Stimulated activated CD4-positive, alpha-beta T cell treated with anti-CD3 and anti-CD28 coated beads, Interleukin-1b, Interleukin-23, amount 100 ng/mL, for 1 hour (primary cell): ENCODE measurements at places on chromosomes 3 and 15.

DNA sequence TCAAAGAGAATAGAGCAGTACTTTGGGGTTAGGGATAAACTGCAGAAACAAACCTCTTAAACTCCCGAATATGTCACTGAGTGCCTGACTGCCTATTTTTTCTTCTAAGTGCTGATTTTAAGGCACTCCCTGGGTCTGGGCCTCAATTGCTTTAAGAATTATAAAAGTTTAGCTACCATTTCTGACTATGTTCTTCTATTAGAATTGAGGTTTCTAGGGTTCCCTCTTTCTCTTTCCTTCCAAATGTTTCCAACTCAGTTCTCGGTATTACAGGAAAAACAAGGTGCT lies 28.9 kb downstream of the PLS1 start:
- DNase-seq: no peak

- DNase-seq: no peak
Observed at GRCh38 chr3:48599077-48599501, 4.0 kb upstream of the COL7A1 start.

DNA sequence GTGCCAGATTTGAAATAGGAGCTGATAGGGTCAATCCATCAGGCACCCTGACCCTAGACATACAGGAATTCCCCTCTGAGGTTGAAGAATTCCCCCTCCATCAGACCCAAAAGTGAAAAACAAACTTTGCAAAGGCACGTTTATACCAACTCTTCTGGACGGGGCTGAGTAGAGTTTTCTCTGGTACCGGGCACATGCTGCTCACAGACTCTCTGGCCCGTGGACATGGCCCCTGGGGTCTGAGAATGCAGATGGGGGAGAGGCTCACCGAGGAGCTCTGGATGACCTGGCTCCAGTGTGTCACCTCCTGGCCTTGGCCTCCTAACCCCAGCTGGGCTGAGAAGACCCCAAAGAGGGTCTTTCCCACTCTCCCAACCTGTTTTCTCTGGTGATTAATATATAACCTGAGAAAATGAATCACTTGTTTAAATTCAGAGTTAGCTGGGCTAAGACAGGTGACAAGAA lies 11.2 kb upstream of the LIPC start:
- no peak for DNase-seq

DNA sequence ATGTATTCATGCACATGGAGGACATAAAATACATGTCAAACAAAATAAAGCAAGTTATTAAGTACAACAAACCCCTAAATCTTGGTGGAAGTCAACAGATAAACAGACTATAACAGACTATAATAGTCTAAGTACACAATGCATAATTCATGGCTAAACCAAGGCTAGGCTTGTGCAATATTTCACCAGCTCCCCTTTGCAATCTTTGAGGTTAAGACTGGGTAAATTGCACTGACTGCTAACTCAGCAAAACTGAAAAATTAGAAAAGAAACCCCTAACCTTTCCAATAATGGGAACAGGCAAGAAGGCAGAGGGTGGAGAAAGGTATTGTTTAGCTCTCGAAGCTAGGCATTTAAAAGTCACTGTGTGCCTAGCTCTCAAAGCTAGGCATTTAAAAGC lies 304.9 kb upstream of the WNT5A start:
- DNase-seq: no peak

- DNase-seq: no peak
Observed at GRCh38 chr3:178680489-178680888, 144.3 kb downstream of the KCNMB2 start.

GRCh38 chr3:38267662-38268061 lies 2.0 kb downstream of the SLC22A13 start:
- DNase-seq: no peak

- DNase-seq: no peak
Observed at GRCh38 chr3:30621576-30621975, 15.2 kb downstream of the TGFBR2 start.

DNA sequence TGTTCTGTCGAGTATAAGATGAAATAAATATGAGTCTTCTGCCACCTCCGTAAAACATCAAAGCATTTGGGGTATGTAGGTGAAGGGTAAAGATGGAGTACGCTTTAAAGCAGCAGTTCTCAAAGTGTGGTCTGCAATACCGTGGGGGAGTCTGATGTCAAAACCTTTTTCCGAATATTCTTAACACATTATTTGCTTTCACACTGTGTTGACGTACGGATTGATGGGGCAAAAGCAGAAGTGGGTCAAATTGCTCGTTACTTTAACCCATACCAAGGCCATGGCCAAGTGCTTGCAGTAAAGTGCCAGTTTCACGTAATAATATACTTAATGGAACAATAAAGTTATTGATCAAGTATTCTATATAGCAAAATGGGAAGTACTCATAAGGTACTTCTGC lies 36.3 kb downstream of the PAK2 start:
- no peak for DNase-seq

DNA sequence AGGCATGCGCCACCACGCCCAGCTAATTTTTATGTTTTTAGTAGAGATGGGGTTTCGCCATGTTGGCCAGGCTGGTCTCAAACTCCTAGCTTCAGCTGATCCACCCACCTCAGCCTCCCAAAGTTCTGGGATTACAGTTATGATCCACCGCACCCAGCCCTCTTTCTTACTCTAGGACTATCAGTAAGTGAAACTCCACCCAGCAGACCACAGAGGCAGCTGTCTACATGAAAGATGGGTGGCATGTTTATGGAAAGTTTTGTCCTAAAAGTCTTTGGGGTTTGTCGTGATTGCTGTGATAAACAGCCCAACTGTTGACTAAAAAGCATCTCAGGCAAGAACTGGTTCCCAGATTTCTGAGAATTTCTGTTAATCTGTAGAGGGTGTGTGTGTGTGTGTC lies 10.9 kb downstream of the ARL6IP5 start:
- no peak for DNase-seq

GRCh38 chr15:38238311-38238710 lies 14.3 kb upstream of the SPRED1 start:
- DNase-seq: no peak

GRCh38 chr3:139281096-139281495 lies 62.7 kb upstream of the MRPS22 start:
- DNase-seq: no peak

GRCh38 chr15:84598993-84599392 lies 1.8 kb upstream of the ZSCAN2 start:
- DNase-seq: no peak

GRCh38 chr3:101720851-101721840 lies 3.3 kb upstream of the CEP97 start:
- no peak for DNase-seq

- DNase-seq: no peak
Observed at GRCh38 chr3:181932039-181932438, 220.3 kb downstream of the SOX2 start.

DNA sequence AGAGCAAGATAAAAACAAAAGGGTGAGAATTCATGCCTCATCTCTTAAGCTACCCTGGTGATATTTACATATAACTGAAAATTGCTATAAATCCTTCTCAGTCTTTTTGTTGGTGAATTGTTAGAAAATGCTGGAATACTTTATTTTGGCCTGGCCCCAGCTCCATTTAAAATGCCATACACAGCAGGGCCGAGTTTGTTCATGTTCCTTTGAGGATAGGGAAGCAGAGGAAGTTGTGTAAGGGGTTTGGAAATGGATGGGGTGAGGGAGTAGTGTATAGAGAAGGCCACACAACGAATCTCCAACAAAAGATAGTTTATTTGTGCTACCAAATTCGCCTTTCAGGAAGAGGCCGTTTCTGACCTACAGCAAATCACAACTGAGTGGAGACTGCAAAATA lies 78.6 kb upstream of the ADAMTS9 start:
- no peak for DNase-seq

- DNase-seq: no peak
Observed at GRCh38 chr15:42802168-42802567, 65.2 kb upstream of the CDAN1 start.

DNA sequence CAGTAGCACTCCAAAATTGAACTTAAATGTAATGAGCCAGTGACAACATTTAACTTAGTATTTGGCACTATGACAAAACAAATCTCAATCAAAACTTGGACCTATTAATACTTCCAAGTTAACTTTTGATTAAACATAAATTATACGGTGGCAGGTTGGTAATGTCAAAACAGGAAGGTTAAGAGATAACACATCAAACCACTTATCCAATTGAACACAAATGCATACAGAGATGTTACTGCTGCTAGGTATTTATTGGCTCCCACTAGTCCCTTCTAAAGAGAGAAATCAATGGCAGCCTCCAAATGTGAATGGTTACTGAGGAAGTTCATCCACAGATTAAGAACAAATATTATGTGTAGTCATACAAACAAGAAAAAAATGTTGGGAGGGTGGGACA lies 1.8 kb downstream of the GSK3B start:
- DNase-seq: no peak

- no peak for DNase-seq
Observed at GRCh38 chr3:17187589-17188184, 302.9 kb downstream of the PLCL2 start.

- DNase-seq: no peak
Observed at GRCh38 chr3:125117631-125118191, 61.9 kb upstream of the HEG1 start.
